ENCODE measurements at places on chromosomes 4 and X.

DNA sequence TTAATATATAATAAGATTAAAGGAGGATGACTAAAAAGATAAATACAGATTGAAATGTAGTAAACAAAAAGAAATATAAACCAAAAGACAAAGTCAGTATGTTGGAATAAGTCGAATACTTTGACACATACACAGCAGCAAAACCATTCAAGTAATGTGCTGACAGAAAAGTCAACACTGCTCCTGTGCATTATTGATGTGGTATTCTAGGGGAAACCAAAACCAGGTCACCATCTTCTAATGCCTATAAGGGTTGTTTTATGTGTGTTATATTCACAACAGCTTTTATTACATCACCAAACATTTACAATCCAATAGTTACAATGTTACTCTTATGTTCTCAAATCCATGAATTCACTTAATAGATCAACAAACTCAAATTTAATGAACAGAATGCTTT is 111.8 kb upstream of the DKK2 start:
- no peak for DNase-seq

DNA sequence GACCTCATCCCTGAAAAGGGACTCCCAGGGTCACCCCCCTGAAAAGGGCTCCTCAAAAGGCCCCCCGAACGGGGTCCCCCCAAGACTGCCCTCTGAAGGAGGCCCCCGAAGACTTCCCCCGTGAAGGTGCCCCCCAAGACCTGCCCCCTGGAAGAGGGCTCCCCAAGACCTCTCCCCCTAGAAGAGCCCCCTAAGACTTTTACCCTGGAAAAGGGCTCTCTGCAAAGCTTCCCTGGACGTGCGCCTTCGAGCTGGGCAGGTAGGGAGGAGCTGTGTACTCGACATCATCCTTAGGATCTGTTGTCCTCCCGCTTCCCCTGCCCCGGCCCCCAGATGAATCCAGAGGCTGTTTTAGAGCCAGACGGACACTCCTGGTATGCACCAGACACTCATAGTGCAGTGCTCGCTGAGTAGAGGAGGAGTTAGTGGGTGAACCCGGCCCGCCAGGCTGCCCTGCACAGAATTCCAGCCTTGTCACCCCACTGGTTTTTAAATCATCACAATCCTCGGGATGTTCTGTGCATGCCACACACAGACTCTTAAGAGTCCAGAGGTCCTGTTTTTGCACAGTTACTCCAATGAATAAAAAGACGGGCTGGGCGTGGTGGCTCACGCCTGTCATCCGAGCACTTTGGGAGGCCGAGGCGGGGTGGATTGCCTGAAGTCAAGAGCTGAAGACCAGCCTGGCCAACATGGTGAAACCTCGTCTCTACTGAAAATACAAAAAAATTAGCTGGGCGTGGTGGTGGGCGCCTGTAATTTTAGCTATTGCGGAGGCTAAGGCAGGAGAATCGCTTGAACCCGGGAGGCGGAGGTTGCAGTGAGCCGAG is 5.7 kb upstream of the SLC25A6 start:
- no peak for DNase-seq

- no peak for DNase-seq
These were observed 155.8 kb downstream of the KCNIP4 start for GRCh38 chr4:21792736-21793135.

DNA sequence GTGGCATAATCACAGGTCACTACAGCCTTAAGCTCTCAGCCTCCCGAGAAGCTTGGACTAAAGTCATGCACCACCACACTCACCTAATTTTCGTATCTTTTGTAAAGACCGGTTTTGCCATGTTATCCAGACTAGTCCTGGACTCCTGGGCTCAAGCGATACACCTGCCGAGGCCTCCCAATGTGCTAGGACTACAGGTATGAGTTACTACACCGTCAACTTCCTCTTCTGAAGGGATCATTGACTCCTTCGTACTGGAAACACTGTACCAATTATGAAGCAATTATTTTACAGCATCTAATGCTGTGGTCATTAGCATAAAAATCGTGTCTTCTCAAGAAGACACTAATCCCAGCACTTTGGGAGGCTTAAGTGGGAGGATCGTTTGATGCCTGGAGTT is 35.2 kb downstream of the PDS5A start:
- no peak for DNase-seq

- DNase-seq: no peak
These were observed 43.1 kb upstream of the AFF2 start for GRCh38 chrX:148457279-148457678.

DNA sequence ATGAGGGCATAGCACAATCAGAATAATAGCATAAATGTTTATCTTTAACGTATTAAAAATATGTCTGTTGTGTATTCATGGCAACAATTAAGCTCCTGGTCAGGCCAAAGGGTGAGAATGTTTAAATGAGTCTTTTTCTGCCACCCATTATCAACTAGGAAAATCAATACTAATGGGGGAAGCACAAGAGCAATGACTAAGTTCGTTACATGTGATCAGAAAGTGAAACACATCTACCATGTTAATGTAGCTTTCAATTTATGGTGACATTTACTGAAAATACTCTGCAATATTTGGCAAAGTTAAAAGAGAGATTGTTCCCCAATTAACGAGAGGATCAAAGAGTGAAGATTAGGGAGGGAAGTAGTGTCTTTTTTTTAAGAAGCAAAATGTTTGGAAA is 143.7 kb downstream of the NAA11 start:
- DNase-seq: no peak

GRCh38 chr4:184193556-184194525 is 23.8 kb downstream of the ENPP6 start:
- no peak for DNase-seq

GRCh38 chr4:38058151-38058550 is 98.0 kb downstream of the PTTG2 start:
- no peak for DNase-seq

GRCh38 chrX:121571333-121571732 is 523.9 kb downstream of the GLUD2 start:
- no peak for DNase-seq

- DNase-seq: no peak
These were observed 7.4 kb downstream of the MBNL3 start for GRCh38 chrX:132481449-132481848.

DNA sequence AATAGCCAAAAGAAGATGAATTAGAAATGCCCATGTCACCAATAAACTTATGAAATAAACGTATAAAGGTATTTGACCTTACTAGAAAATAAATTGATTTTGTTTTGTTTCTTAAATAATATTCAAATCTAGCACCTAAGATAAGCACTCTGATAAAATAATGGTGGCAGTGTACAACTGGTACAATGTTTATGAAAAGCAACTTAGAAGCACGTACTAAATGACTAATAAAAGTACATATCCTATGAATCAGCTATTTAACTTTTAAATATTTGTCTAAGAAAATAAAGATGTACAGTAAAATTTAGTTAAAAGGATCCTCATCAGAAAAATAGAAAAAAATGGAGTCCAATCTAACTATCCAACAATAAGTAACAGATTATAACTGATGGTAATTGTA is 6.7 kb downstream of the MANBA start:
- no peak for DNase-seq

DNA sequence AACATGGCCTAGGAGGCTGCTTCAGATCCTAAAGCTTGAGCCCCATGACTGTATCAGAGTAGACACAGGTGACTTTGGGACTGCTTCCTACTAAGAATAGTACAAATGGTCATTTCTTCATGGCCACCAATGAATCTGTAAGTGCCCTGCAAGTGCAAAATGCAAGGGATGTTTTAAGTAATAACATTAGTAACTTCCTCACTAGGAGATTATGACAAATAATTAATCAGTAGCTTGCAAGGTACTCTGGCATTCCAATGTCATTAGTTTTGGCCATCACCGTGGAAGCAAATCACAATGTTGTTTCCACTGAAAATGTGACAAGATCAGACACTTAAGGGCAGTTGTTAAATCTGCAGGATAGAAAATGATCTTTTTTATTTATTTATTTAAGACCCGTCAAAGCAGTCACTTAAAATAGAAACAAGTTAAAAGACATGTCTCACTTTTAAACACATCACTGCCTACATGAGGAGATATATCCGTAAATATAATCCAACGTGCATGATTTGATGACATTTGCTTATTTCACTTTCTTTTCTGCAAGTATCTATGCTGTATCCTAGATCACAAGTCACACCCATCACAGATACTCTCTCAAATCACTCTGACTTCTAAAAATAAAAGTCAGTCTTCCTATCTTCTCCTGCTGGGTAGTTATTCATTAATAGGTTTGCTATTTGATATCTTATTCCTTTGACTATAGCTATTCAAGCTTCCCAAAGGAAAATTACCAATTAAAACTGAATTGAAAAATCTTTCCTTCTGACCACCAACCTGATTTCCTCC is 400.6 kb downstream of the IL15 start:
- no peak for DNase-seq

DNA sequence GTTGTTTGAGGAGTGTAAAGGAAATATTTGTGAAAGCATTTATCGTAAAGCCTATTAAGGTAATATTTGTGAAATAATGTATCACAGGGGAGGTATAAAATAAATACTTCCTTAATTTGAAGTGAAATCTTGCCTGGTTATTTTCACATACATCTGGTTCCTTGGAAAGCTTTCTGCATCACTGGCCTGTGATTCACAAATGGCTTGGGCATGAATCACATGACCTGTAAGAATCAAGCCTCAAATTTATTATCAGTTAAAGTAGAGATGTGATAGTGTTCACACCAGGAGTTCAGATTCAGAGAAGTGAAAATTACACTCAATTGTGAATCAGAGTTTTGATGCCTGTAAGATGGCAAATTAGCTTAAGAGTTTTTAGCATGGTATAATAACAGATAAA is 1911.4 kb downstream of the STIM2 start:
- DNase-seq: peak; percentile 38

GRCh38 chr4:11214281-11214680 is 214.4 kb downstream of the HS3ST1 start:
- DNase-seq: no peak

- DNase-seq: no peak
These were observed 38.9 kb downstream of the KIT start for GRCh38 chr4:54696649-54697048.

DNA sequence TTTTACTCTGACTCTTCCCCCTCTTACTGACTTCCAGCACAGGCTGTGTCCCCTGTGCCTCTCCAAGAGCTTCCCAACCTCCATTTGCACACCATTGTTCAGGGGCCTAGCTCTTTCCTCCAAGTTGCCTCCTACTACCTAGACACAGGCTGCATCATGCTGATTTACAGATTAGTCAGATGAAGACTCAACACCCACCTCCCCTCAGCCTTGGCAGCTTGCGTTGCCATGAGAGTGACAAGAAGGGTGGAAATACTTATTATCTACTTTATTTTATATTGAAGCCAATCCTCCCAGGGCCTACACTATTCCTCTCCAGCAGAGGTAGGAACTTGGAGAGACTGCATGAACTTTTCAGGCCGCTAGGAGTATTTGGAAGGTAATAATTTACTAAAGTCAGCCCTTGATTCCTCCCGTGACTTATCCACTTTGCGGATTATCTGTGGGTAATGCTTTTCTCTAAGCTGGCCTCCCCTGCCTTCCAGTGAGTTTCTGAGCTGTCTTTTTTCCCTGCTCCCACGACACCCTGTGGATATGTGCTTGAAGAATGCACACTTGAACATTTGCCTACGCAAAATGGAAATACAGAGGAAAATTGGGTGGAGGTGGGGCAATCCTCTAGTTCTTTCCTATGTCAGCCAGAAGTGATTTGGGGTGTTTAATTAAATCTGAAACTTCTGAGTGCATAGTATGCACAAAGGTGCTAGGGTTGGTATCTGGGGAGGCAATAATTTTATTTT is 74.1 kb upstream of the TMEM164 start:
- DNase-seq: no peak

DNA sequence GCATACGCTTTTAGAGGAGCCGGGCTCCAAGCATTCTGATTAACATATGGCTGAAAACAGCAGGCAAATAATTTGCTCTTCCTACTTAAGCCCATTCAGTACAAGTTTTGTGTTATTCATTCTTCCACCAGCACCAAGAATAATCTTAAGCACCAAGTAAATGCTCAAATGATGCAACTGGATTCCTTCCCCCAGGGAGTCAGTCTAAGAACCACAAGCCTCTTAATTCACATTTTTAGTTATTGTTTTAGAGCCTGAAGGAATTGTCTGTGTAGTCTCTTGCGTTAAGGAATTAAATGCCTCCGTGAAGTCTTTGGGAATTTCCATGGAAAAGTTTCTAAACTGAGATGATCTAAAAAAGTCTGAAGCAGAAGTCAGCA is 61.5 kb upstream of the MAGEB2 start:
- DNase-seq: peak; percentile 1

DNA sequence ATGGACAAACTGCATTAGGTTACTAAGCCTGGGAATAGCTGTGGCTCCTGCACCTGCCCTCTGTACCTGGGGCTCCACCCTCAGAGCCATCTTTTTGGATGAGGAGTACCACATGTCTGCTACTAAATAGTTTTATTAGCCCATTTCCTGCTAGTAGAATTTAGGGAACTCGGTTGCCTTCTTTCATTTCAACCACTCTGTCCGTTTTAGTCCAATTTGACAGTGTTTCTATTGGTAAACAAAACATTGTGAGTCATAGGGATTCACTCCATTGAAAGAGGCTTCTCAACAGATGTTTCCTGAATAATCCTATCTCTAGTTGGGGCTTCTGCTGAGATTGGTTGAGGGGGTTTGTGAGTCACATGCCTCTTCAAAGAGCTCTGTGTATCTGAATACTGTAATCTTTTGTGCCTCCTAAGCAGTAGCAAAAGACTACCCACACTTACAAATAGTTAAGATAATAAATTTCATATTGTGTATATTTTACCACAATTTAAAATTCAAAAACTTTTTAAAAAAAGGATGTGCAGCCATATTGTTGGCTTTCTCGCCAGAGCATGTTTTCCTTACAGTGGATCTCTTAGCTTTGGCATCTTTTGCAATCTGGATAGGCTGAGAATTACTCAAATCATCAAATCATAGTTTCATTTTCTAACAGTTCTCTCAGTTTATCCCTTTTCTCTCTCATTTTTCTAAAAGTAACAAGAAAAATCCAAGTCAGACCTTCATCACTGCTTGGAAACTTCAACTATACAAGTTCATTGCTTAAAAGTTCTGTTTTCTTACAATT is 9.9 kb downstream of the FAM200B start:
- no peak for DNase-seq

DNA sequence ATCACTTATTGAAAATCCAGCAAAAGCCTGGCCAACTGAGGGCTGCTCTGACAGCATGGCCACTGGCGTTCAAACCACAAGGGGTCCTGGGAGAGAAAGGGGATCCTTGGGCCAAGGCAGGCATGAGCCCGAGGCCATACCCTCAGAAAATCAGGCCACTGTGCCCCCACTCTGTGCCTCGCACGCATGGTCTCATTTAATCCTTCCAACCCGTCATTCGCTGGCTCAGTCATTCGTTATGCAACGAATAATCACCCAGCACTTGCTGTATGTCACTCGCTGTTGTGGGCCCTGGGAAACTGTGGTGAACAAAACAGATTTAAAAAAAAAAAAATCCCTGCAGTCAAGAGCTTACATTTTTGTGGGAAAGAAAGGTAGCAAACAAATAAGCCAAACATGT is 112.7 kb downstream of the BCOR start:
- no peak for DNase-seq

DNA sequence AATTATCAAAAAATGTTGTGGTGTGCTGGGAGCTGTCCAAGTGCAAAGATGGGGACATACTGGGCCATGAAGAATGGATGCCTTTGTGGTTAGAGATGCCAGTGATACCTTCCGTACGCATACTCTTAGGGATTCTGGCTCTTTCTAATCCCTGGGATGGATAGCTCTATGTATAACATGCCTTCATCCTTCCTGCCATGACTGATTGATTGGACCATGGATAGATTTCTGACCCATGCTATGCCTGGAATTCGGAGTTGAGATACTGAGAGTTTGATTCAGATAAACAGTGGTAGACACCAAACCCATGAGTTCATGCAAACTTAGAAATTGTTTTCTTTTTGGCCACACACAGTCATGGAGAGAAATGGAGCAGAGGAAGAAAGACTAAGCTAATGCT is 147.2 kb upstream of the WDFY3 start:
- DNase-seq: no peak
